Stimulated activated CD4-positive, alpha-beta T cell treated with anti-CD3 and anti-CD28 coated beads, Interleukin-2, amount 100 ng/mL, for 48 hours (primary cell): ENCODE measurements at places on chromosomes 7 and 10.

DNA sequence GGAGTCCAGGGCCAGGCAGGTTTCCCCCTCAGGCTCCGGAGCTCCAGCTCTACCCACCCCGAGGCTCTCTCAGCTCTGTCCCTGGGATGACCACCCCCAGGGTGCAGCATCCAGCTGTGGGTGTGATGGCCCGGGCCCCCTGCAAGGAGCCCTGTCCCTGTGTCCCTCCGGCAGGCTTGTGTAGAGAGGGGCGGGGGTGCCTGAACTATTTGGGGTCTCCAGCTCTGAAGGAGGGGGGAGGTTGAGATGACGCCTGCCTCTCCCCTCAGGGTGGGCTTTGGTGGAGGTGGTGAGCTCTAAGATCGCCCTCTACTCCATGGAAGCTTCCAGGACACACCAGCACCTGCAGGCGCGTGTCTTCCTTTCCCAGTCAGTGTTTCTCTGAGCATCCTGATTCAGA lies 39.4 kb downstream of the ADRA2A start:
- no peak for DNase-seq

DNA sequence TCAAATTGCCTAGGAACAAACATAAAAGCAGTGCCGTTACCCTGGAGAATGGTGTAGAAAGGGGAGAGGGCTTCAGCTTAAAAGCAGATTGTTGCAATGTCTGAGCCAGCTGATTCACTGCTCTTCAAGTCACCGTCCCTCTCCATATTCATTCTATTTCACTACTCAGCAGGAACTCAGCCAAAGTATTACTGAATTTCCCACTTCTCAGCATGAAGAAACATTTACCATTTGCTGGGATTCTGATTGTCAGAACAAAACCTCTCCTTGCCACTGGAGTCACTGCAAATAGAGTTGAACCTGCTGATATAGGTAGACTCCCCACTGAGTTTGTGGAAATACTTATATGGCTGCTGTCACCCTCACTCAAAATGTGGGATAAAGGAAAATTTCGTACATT lies 71.7 kb downstream of the PPP1R17 start:
- no peak for DNase-seq

DNA sequence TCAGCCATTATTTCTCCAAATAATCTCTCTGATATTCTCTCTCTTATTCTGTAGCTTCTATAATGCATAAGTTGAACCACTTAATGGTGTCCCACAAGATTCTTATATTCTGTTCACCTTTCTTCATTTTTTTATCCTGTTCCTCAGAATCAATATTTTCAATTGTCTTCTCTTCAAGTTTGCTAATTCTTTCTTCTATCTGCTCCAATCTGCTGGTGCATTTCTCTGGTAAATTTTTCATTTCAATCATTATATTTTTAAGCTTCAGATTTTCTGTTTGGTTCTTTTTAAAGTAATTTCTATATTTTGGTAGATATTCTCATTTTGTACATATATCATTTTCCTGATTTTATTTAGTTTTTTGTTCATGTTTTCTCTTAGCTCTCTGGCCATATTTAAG lies 272.6 kb downstream of the ZEB1 start:
- no peak for DNase-seq

DNA sequence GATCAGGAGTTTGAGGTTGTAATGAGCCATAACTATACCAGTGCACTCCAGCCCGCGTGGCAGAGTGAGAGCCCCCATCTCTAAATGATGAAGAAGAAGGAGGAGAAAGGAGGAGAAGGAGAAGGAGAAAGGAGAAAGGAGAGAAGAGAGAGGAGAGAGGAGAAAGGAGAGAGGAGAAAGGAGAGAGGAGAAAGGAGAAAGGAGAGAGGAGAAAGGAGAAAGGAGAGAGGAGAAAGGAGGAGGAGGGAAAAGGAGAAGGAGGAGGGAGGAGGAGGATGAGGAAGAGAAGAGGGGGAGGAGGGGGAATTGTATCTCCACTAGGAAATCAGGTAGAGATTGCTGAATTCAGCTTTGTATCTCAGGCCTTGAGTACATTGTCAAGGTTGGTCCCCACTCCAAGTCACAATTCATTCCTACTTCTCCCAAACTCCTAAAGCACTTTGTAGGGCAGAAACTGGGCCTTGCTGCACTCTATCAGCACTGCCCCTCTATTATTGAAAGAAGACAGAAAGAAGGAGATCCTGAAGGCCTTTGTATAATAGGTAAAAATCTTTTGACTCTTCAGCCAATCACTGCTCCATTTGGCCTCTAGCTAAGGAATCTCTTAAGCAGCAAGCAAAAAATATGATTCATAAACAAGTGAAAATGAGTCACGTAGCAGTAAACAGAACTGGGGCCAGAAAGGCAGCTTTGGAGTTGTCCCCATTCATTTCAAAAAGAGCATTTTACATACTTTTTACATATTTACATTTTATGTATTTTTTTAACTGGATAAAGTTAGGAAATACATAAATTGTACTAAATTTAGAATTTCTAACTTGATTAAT lies 178.0 kb downstream of the IMMP2L start:
- DNase-seq: no peak

DNA sequence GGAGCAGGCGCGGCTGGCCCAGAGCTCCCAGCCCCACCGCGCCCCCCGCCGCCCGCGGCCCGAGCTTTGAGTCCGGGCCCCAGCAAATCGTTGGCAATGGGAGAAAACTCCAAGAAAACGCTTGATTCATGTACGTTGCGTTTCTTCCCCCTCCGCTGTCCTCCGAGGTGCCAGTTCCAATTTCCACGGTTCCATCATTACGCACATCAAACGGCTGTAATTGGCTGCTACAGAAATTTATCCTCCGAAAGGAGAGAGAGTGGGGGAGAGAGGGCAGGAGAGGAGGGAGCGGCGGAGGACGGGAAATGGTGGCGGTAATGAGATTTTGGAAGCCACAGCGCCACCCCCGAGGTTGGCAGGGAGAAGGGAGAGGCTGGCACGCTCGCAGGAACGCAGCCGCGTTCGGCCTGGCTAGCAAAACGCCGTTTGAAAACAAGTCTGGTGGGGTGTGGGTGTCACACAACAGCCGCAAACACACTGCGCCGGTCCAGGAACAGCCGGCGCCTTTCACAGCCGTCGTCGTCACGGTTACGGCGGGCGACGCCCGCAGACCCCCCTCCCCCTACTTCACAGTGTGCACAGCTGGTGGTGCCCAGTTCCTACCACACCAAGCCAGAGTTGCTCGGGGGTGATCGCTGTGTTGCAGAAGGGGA lies 57.5 kb downstream of the UNCX start:
- no peak for DNase-seq

- DNase-seq: no peak
Observed at GRCh38 chr7:156515911-156516790, 124.4 kb upstream of the RNF32 start.

DNA sequence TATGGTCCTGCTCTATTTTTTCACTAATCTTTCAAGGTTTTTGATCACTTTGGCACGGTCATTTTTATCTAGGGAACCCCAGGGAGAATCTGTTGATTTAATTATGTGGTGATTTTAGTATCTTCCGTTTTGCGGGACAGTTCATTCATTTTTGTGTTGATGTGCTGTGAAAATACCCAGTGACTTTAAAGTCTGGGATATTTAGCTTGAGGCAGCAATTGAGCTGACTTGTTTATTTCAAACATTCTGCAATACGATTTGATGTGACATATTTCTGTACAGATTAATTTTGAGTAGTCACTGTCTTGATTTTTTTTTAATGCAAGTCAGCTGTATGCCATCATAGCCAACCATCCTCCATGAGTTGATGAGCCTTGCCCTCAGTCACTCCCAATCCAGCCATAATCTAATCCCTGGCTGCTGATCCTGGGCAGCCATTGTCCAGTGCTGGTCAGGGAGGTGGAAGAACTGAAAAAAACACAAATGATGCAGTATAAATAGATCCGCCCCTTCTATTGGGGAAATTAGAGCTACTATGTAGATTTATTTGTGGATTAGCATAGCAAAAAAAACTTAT lies 183.4 kb downstream of the CCSER2 start:
- no peak for DNase-seq

- no peak for DNase-seq
Observed at GRCh38 chr10:100923580-100923979, 10.8 kb downstream of the SLF2 start.

DNA sequence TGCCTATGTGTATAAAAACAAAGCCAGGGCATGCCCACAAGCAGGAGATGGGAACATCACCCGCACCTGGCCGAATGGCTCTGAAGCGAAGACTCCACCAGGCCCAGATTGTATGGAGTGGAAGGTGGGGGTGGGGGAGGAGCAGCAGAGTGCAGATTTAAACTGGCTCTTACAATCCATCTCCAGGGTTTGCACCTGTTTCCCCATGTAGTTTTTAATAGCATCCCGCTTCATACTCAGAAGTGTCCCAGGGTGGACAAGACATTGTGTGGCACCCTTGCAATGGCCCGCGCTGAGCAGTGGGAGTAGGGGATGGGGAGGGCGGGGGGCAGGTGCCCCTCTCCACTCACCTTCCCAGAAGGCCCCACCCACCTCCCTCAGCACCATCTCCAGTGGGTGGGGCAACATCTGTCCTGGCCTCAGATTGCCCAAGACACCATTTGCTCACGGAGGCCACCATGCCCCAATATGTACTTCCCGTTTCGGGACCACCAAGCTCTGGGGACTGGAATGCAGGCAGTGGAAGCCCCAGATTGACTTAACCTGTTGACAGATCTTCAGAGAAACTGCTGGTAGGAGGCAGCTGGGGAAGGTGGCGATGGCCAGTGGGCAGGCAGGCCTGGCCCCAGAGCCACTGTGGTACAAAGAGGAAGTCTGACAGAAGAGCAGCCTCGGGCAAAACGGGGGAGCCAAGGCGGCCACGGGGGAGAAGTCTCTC lies 23.0 kb downstream of the VSIR start:
- DNase-seq: no peak

- DNase-seq: no peak
Observed at GRCh38 chr10:100735337-100736143, 9.8 kb upstream of the PAX2 start.

- DNase-seq: no peak
Observed at GRCh38 chr10:3124412-3125175, 48.0 kb downstream of the PITRM1 start.

- peak; percentile 42 for DNase-seq
Observed at GRCh38 chr10:119542988-119543813, 682 bp upstream of the RGS10 start.

- no peak for DNase-seq
Observed at GRCh38 chr10:126880926-126881325, 24.3 kb upstream of the DOCK1 start.

DNA sequence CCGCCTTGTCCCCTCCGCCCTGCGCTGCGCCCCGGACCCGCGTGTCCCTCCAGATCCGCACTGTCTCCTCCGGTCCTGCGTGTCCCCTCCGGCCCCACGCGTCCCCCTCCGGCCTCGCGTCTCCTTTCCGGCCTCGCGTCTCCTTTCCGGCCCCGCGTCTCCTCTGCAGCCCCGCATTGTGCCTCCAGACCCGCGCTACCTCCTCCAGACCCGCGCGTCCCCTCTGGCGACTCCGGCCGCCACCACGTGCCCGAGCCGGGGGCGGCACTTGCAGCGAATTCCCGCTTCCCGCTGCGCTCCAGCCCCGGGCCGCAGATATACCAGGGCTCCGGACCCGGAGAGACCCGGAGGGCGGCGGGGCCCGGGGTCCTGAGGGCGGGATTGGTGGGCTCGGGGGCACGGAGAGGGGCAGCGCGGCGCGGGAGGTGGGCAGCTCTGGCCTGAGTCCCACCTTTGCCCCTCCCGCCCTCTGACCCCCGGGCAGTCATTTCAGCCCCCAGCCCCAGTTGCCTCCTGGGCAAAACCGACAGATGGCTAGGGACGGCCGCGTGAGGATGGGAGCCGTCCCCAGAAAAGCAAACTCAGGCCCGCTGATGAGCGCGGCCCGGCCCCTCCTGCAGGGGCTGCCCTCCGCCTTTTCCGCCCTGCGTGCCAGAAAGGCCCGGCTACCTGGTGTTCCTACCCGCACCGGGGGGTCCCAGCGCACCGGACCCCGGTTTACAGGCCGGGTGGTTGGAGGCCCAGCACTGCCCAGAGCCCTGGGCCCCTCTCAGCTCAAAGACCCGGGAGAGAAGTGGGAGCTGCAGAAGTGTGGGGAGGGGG lies 56.5 kb downstream of the RBM17 start:
- no peak for DNase-seq

DNA sequence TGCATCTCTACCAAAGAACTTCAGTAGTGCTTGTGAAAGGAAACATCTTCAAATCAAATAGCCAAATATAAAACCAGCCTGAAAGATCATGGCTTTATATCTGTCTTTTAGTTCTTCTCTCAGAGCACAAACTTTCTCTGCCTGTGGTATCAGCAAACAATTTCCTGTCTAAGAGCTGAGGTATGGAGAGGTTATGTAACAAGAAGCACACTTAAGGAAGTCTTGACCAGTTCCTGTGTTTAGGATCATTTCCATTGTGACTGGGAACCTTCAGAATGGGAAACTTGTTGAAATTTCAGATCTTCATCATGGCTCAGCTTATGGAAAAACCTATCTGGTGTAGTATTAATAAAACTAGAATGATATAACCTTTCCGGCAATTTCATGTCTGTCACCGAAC lies 148.8 kb downstream of the MBL2 start:
- no peak for DNase-seq

GRCh38 chr10:119536508-119537025 lies 6.0 kb downstream of the RGS10 start:
- no peak for DNase-seq

DNA sequence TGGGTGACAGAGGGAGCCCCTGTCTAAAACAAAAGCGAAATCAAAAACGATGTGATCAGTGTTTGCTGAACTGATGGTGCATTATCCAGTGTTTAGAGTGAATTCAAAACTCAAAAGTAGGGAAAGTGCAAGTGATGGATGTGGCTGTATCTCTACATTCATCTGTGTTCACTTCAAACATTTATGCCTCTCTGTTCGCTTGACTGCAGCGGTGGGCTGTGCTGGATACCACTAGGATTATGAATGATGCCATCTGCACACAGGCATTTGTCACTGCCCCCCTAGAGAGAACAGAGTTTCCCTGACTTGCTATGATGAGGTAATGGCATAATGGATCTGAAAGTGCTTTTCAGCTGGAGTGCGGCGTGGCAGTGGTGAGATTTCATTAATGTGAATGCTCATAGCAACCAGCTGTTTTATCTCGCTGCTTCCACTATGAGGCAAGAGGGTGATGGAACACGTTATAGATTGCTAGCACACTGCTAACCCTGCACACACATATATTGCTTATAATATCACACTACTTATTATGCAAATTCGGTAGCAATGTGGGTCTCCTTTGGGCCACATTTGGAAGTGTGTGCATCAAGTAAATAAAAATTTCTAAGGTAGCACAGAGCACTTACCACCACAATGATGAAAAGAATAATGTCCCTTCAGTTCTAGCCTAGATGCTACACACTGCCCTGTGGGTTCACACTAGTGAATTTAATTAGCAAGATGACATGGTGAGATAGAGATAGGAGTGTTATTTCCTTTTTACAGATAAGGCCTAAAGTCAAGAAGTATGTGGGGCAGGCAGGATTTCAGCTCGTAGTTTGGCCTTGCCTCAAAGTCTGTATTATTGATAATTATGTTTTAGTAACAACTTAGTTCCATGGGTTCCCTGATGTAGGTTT lies 164.7 kb downstream of the CAMK1D start:
- no peak for DNase-seq

- no peak for DNase-seq
Observed at GRCh38 chr7:115252461-115252860, 330.6 kb downstream of the MDFIC start.
